Daoy (cell line): ENCODE measurements at places on chromosomes 1 and 21. TPM values are rescaled to one million over a fixed set of nuclear protein-coding genes. Genes with fewer than 3 reads are reported as not detected.

The SIM2 gene
- 12.9 and 16.5 TPM in 2 replicates for total RNA-seq

The FAAH gene
- total RNA-seq, result 3.8 and 6.3 TPM in 2 replicates

The PDZK1IP1 gene
- not detected in 2 replicates for total RNA-seq

The EEIG2 gene
- total RNA-seq, result 13.4 and 14.2 TPM in 2 replicates

The AGTRAP gene
- 42.4 and 42.9 TPM in 2 replicates for total RNA-seq

The CBR1 gene
- total RNA-seq, result 130 and 170 TPM in 2 replicates

The ARHGAP29 gene
- 54.6 and 54.9 TPM in 2 replicates for total RNA-seq

The ATP1B1 gene
- total RNA-seq, result 42.5 and 46.6 TPM in 2 replicates

DNA sequence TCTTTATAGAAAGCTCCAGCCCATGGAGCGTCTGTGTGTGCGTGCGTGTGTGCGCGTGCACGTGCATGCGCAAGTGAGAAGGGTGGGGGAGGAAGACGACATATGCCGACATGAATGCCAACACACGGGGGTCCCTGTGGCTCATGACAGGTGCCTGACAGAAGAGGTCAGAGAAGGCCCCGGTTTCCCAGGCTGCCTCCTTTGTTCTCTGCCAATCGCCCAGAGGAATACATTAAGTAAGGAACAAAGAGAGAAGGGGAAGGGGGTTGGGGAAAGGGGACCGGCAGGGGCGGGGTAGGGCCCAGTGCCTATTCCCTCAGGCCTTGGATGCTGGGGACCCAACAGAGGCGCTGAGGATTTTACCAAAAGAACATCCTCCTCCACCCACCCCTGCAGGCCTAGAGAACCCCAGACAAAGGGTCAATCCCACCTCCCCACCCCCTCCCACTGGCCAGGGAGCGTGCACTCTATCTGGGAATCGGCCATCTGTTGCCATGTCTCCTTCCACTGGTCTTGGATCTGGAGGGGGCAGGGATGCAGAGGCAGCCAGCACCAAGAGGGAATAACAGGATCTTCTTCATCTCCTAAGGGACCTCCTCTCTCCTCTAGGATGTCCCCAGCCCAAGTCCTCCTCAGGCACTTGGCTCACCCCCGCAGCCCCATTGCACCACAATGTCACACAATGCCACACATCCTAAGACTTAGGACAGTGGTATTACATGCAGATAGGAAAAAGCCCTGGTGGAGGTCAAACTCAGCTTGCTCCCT lies 39.4 kb downstream of the PIK3C2B start:
- no peak for DNase-seq

GRCh38 chr1:87410776-87411480 lies 82.2 kb downstream of the LMO4 start:
- DNase-seq, result peak; percentile 24

DNA sequence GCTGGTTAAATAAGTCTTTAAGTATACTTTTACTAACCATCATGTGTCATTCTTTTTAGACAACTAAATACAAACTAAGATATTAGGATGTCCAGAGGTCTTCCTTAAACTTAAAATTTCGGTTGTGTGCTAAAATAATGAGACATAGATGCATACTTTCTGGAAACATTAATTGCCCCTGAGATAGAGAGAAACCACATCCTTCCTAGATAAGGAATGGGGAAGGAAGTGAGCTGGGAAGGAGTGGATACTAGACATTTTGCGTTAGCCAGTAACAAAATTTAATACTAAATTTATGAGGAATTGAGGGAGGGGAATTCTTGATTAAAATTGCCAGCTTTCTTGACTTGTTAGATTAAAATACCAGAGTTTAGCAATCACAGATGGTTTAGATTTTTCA lies 37.1 kb upstream of the PTGS2 start:
- peak; percentile 9 for DNase-seq

- DNase-seq, result no peak
Measured at GRCh38 chr1:232493869-232494268, 136.1 kb downstream of the SIPA1L2 start.

DNA sequence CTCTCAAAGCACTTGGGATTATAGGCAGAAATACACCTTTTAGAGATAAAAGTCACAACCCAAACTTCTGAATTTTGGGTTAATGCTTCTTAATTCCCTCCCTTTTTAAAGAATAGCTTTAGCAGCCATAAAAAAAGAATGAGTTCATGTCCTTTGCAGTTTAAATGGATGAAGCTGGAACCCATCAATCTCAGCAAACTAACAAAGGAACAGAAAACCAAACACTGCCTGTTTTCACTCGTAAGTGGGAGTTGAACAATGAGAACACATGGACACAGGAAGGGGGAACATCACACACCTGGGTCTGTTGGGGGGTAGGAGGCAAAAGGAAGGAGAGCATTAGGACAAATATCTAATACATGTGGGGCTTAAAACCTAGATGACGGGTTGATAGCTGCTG lies 55.8 kb downstream of the SLC27A3 start:
- no peak for DNase-seq

GRCh38 chr1:158611916-158612315 lies 6.8 kb downstream of the OR10Z1 start:
- no peak for DNase-seq

DNA sequence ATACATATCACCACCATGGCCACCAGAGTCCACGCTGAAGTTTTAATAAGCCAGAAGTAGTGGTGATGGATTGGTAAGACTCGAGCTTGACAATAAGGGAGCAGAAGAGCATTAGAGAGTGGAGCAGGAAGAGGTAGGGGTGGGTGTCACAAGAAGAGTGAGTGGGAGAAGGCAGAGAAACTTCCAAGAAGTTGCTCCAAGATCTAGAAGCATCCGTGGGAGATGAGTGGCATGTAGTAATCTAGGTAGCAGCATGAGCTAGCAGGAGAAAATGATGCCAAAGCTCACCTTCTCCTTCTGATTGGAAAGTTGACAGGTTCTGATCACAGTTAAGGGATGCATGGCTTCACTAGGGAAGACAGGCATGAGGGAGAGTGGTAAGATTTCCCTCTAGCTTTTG lies 49.2 kb downstream of the PLXNA2 start:
- DNase-seq, result no peak

GRCh38 chr1:235329139-235329902 lies 951 bp downstream of the GGPS1 start:
- peak; percentile 50 for DNase-seq

GRCh38 chr1:95278173-95279006 lies 44.4 kb downstream of the RWDD3 start:
- no peak for DNase-seq

DNA sequence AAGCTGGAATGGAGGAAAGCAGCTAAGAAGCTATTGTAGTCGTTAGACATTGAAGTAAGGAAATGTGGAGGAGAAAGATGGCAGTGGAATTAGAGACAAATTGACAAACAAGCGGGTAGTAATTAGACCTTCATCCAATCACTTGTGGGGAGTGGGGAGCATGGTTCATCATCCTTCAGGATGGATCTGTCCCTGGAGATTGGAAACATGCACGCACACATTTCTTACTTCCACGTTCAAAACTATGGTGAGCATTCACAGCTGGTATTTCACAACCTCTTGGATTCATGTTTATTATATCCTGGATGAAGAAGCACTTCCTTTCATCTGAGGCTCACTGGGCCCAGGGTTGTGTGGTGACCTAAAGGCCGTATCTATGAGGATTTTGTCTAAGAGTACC lies 188.1 kb downstream of the ST6GALNAC3 start:
- no peak for DNase-seq

- DNase-seq, result peak; percentile 84
Measured at GRCh38 chr1:23369335-23370013, at the start of gene ZNF436. TSS of gene ZNF436 (minus strand) at chr1:23369836. CDS start at chr1:23368005, 1,831 bp downstream.

GRCh38 chr1:244273845-244274619 lies 177.7 kb downstream of the ADSS2 start:
- peak; percentile 97 for DNase-seq

- no peak for DNase-seq
Measured at GRCh38 chr1:243745356-243745755, 104.7 kb downstream of the AKT3 start.

DNA sequence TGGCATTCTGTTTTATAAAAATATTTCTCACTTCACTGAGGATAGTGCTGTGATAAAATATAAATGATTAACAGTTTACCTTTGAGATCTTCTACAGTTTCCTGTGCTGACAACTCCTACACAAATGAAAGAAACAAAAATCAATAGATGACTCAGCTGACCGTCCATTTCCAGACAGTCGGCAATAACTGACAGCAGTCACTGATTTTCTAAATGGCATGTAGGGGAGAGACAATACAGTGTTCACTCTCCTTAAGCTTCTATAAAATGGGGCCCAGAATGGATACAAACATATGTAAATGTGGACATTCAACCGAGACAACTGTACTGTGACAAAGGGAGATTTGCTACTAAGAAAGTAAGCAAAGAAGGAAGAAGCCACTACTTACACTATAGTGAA lies 34.3 kb downstream of the PCNX2 start:
- no peak for DNase-seq

- DNase-seq, result peak; percentile 91
Measured at GRCh38 chr1:147539122-147539575, 2.2 kb upstream of the BCL9 start.

DNA sequence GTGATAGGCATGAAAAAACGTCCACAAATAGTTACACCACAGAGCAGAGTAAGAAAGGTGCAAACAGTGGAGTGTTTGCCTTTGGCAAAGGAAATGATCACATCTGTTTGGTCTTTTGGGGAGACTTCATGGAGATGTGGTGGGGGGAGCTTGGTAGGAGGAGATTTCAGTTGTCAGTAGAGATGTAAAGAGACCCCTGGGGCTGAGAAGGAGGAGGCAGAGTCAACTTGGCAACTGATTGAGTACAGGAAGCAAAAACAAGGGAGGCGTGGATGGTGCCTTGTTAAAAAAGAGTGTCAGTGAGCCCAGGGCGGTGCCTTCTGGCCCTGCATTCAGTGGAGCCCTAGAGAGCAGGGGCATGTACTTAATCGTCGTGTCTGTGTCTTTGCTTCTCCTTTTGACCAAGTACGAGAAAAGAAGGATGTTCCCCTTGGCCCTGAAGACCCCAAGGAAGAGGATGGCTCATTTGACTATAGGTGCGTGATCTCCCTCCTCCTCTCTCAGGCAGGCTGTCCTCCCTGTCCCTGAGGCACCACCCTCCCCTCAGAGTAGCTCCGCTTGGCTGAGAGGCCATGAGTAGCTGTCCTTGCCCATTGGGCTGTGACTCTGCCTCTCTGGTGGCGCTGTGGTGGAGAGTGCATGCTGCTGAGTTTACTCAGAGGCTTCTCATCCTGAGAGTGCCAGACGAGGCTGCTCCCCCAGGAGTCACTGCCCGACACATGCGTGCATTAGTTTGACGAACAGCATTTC lies 30.4 kb upstream of the CNTN2 start:
- no peak for DNase-seq

- no peak for DNase-seq
Measured at GRCh38 chr1:70455291-70455690, 44.2 kb downstream of the CTH start.

DNA sequence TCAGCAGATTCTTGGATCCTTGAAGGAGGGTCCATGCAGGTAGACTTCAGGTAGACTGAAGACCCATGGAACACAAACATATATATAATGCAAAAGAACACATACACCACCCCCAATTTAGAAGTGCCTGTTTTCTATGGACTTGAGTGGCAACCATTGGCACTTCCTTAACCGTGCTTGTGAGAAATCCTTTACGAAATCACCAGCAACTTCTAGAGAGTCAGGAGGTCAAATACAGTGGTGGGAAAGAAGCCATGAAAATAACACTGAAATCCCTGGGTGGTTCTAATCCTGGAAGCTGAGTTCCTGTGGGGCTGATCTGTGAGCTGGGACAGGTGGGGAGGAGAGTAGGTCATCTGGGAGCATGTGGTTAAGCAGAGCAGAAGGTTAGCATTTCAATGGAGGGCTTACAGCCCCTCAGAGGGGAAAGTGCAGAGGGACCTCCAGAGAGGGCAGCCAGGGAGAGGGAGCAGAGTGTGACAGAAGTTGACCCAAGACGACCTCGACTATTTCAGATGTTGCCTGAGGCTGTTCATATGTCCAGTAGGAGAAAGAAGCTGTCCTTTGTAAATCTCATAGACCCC lies 13.0 kb upstream of the IL10 start:
- no peak for DNase-seq

DNA sequence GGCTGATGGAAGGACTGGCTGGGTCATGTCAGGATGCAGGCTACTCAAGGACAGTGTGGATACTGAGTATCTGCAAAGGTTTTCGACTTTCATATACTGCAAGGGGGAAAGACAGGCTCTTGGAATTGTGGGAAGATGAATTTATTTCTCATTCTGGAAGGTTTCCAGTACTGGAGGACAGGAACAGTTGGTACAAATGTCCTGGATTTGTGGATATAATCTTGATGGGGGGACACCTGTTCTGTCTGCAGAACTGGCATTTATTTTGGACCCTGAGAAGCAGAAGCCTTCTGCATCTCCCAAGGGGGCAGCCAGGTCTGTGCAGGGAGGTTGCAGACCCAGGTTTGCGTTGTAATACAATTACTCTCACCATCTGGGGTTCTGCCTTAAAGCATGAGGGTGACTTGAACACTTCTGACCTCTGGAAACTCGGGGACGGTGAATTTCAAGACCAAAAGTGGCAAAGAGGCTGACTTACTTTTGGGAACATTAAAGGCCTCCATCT lies 65.8 kb downstream of the NOS1AP start:
- no peak for DNase-seq
